Activated naive CD8-positive, alpha-beta T cell treated with anti-CD3 and anti-CD28 coated beads, Interleukin-2, amount 10 ng/mL, durations not matched to agents 7 days and 5 days (primary cell): ENCODE measurements at places on chromosomes 7 and 10.

- DNase-seq: no peak
Measured at GRCh38 chr7:141302617-141303016, 228.8 kb downstream of the TMEM178B start.

- no peak for DNase-seq
Measured at GRCh38 chr10:8302565-8302964, 248.1 kb downstream of the GATA3 start.

- DNase-seq: no peak
Measured at GRCh38 chr7:32285698-32286097, 204.5 kb downstream of the LSM5 start.

GRCh38 chr10:103980288-103980906 is 13.5 kb downstream of the SLK start:
- no peak for DNase-seq

DNA sequence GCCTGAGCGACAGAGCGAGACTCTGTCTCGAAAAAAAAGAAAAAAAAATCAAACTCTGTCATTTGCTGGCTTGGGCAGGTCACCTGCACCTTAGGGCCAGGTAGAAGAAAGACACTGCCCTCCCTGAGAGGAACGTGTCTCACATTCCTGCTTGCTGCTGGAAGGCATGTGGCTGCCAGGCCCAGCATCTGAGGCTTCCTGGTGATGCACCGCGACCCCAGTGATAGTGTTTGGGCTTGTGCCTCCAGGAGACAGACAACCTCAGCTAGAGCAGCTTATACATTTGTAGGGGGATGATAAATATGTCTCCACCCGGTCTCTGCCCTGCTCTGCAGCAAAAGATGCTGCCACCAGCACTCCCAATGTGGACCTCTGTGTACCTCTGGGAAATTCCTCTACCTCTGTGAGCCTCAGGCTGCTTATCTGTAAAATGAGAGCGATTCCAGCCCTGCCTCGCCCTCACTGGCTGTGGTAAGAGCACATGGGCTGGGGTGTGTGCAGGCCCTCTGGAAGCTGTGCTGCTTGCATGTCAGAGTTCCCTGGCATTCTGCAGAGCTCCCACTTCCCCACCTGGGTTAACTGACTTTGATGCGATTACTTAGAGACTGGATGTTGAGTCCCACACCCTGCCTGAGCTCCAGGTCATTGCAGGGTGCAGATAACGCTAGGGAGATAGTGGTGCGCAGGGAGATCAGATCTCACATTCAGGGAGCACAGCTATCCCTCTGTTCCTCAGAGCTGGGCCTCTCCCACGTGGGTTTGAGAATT is 19.9 kb downstream of the SLC29A3 start:
- no peak for DNase-seq

- no peak for DNase-seq
Measured at GRCh38 chr10:71754562-71754961, 18.8 kb downstream of the VSIR start.

DNA sequence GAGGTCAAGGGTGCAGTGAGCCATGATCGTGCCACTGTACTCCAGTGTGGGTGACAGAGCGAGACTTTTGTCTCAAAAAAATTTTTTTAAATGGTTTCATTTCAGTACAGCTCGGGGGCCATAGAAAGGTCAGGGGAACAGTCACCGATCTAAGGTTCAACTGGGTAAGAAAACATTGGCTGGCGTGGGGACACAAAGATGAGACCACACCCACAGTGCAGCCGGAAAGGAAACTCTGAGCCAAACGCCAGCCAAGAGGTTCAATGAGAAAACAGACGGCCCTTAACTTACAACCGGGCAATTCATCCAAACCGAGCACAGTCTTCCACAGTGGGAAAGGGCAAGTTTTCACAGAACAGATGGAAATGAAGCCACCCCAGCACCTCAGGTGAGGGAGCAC is 65.1 kb downstream of the SLC37A3 start:
- DNase-seq: no peak

GRCh38 chr10:80204677-80205476 is 460 bp downstream of the ANXA11 start:
- DNase-seq: no peak

DNA sequence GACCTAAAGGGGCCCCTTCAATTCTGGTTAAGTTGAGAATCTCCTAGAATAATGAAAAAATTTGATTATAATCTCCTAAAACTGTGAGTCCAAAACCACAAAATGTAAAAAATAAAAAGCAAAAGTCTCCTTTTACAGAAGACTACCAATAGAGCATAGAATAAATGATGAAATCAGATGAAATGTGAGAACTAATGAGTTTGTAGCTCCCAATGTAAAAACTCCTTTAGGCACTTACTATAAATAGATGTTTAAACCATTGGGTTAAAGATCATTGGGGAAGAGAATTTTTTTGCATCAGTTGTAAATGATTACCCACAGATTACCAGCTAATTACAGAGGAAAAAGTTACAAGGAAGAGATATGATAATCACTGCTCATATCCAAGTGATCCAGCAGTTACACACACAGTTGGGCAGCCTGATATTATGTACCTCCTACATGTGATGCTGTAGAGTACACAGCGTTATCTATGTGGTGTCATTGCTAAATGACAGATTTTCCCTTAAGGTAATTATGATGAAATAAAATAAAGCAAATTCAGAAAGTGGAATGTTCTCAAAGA is 282.7 kb upstream of the SEMA3D start:
- no peak for DNase-seq

DNA sequence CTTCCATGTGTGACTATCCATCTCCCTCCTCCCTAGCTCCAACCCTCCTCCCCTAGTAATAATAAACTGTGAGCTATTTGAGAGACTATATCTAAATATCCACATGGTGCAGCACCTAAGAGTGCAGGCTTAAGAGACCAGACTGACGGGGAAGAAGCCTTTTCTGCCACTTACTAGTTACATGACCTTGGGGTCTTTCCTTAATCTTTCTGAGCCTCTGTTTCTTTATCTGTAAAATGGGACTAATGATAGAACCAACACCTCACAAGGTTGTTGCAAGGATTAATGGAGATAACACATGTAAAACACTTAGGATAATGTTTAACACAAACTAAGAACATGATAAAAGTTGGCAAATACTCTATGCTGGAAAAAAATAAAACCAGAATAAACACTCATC is 37.1 kb upstream of the FBXW4 start:
- no peak for DNase-seq

GRCh38 chr10:50231515-50232260 is 19.6 kb downstream of the ASAH2 start:
- DNase-seq: no peak

GRCh38 chr10:79262959-79263746 is 84.1 kb upstream of the PPIF start:
- DNase-seq: no peak

DNA sequence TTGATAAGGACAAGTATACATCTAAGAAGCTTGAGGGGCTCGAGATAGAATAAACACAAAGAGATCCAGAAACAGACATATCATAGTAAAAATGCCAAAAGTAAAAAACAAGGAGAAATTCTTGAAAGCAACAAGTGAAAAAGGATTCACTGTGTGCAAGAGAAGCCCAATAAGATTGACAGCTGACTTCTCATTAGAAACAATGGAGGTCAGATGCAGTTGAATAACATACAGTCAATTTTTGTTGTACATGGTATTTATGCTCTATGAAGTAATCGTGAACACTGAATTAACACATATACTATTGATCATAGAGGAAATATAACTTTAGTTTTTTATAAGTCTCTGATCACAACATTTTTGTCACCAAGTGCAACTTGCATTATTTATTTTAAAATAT is 982.8 kb upstream of the SORCS1 start:
- no peak for DNase-seq

DNA sequence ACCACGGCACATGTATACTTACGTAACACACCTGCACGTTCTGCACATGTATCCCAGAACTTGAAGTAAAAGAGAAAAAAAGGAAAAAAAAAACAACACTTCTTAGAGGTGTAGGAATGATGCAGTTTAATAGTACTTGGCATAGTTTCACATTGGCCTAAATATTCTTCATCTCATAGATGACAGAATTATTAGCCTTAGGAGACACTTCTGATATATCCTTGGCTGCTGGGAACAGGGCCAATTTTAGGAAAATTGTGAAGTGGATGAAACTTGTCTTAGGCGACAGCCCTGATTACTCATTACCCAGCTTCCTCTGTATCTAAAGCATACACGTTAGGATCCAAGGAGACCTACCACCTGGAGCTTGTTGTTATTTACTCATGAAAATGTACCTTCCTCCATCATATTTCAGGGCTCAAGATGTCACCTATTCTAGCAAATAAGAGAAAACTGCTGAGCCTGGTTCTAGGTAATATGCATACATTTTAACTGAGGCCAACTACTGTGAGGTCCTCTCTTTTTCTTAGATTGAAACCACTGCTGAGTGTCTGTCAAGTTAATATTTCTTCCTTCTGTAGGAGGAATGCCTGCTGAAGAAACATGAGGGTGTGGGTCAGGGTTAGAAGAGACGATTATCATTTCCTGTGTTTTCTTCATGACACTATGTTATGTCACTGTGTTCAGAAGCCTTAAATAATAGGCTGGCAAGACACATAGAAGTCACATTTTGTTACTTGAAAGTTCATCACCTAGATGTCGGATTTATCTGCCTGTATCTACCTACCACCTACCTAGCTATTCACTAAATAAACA is 44.3 kb downstream of the CPED1 start:
- DNase-seq: no peak

GRCh38 chr10:12561720-12562119 is 212.4 kb downstream of the CAMK1D start:
- DNase-seq: no peak

GRCh38 chr10:9214618-9215017 is 1160.1 kb downstream of the GATA3 start:
- DNase-seq: no peak

DNA sequence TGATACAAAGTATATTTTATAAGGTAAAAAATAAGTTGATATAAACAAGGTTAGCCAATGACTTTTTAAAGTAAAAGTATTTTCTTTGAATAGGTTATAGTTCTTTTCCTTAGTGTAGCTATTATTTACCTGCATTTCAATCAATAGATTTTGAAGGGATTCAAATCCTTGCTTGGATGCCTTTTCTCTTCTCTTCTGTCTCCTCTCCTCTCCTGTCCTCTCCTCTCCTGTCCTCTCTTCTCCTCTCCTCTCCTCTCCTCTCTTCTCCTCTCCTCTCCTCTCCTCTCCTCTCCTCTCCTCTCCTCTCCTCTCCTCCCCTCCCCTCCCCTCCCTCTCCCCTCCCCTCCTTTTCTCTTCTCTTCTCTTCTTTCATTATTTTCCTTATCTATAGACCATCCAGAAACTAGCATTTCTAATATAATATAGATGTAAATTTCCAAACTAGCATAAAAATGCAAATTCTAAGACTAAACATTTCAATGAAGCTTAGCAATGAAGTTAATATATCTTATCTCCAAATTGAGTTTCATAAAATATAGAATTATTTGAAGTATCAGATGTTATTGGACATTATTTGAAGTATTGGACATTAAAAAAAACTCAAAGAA is 60.5 kb upstream of the PRKCQ start:
- DNase-seq: no peak
